ENCODE measurements at places on chromosomes 5 and 9.
A peak's percentile ranks its signal among the peaks of the same experiment; 100 is the strongest.

- DNase-seq = no peak
These were observed 181.8 kb downstream of the CRB2 start for GRCh38 chr9:123537809-123538208.

- no peak for DNase-seq
These were observed 243.4 kb upstream of the KLF4 start for GRCh38 chr9:107732781-107733522.

GRCh38 chr5:125655156-125655555 is 768.1 kb upstream of the GRAMD2B start:
- DNase-seq = no peak

DNA sequence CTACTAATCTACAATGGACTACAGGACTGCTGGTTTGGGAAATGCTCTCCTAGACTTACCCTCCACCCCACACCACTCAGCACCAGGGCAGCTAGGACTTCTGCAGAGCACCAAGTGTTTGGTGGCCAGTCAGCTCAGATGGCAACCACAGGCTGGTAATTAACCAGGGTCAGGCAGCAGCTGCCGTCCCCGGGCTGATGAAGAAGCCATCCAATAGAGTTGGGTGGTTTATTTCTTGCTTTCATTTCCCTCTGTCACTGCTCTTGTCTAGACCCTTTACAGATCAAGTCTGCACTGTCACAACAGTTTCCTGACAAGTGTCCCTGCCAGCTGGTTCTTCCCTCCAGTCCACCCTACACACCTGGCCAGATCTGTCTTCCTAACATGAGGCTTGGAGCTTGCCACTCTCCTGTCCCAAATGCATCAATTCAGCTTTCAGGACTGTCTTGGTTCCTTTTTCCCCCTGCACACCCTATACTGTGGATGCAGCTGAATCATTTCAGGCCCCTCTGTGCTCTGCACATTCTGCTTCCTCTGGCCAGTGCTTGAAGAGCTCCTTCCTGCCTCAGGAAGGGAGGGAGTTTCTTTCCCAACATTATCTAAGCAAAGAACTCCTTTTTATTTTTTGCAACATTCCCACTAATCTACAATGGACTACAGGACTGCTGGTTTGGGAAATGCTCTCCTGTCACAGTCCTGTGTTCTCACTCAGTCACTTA is 30.2 kb upstream of the HSPA9 start:
- no peak for DNase-seq

GRCh38 chr5:146076455-146076854 is 28.9 kb downstream of the PLAC8L1 start:
- DNase-seq = no peak

DNA sequence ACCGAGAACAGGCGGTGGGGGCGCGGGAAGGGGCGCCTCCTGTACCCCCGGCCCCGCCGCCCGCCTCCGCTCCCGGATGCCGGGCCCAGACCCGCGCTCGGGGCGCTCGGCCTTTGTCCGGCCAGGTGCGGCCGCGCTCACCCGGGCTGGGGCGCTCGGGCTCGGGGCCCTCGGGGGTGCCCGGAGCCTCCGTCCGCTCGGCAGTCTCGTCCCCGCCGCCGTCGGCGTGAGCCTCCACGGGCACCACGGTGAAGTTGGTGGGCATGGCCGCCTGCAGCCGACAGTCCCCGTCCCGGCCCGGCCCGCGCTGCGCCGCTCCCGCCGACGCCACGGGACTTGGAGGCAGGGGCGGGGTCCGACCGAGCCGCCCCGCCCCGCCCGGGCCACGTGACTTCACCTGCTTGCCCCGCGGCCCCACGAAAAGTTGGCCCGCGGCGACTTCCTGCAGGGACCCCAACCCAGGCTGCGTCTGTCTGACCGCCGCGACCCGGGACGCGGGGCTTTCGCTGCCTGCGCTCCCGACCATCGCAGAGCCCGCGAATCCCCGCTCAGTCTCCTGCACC is at the start of gene SLC12A7:
Gene SLC12A7 (minus strand): TSS at position 337 of the 563 bp plus-strand sequence. CDS start 72 bp downstream, at position 265.
- peak; percentile 61 for DNase-seq

GRCh38 chr5:142167458-142167857 is 58.9 kb downstream of the NDFIP1 start:
- no peak for DNase-seq
